H1 (cell line): ENCODE measurements at places on chromosomes 4 and X. TPM values are rescaled to one million over a fixed set of nuclear protein-coding genes. Genes with fewer than 3 reads are reported as not detected.

GRCh38 chrX:39969099-39969818 lies 128.5 kb downstream of the BCOR start:
- no peak for DNase-seq
- peaks cover 2% of the 10 kb centered on the region; the same call in 1 of the 2 replicates for H3K27me3 ChIP-seq
- no peak overlapping the region for H3K27ac ChIP-seq
- peaks cover 3% of the 10 kb centered on the region for H3K4me1 ChIP-seq
- H3K4me3 ChIP-seq, result no peak overlapping the region

GRCh38 chrX:136423724-136424123 lies 64.0 kb upstream of the BRS3 start:
- DNase-seq, result no peak
- H3K4me1 ChIP-seq, result no peaks in the 10 kb centered on the region
- H3K4me3 ChIP-seq, result no peak overlapping the region
- no peak overlapping the region for H3K27ac ChIP-seq

DNA sequence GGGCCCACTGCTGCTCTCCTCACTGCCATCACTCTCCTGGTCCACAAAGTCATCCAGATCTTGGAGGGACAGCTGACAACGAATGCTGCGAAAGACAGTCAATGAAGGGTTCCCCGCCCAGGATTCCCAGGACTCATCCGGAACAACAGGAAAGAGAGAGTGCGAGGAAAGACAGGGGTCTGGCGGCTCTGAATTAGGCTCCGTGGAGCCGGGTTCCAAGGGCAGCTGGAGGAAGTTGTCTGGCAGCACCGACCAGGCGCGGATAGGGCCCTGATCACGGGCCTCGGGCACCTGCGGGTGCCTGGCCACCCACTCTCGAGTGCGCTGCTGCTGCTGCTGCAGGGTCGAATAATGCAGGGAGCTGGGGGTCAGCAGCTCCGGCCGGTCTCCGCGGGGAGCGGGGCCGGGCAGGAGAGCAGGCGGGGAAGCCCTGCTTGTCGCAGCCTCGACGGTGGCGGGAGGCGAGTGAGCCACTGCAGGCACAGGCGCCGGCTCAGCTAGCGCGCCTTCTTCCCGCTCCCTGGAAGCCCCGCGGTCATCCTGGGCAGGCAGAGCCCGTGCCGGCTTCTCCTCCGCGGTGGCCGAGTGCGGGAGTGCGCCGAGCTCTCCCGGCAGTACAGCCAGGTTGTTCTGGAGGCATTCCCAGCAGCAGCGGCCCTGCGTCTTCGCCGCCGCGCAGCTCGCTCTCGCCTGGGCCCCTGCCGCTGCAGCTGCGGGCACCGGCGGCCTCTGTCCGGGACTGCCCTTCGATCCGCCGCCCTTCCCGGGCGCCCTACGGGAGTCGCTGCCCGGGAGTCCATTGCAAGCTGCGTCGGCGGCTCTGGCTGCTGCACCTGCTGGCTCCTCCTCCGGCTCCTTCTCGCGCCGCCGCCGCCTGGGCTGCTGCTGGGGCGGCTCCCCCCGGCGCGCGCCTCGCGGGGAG lies 1.1 kb downstream of the SOWAHB start:
- no peaks in the 10 kb centered on the region for H3K36me3 ChIP-seq
- H3K4me1 ChIP-seq, result peaks cover 1% of the 10 kb centered on the region
- DNase-seq, result no peak
- peak overlapping the region; percentile 75 for H3K4me3 ChIP-seq

- H3K4me1 ChIP-seq, result no peaks in the 10 kb centered on the region
- DNase-seq, result no peak
- no peak overlapping the region for H3K4me3 ChIP-seq
- no peaks in the 10 kb centered on the region for H3K27me3 ChIP-seq
Measured at GRCh38 chrX:26581091-26581490, 365.1 kb downstream of the MAGEB5 start.

- no peak for DNase-seq
- H3K36me3 ChIP-seq, result no peaks in the 10 kb centered on the region
- no peaks in the 10 kb centered on the region for H3K4me1 ChIP-seq
- H3K4me3 ChIP-seq, result no peak overlapping the region
- no peaks in the 10 kb centered on the region for H3K27me3 ChIP-seq
Measured at GRCh38 chr4:40492691-40493090, 137.0 kb downstream of the RBM47 start.

DNA sequence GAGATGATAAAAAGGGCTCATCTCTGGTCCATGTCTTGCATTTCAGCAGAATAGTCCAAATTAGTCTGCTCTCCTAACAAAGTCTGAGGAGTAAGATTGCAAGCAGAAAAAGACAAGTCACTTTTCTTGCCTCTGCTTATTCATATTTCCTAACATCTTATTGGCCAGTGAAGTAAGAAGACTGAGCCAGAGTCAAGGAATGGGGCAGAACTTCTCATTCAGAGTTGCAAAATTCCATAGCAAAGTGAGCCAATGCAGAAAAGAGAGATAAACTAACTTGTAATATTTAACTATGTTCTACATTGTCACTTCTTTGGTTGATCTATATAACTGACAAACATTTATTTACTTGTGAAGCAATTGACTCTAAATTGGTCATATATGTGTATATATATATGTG lies 2304.0 kb downstream of the ARAP2 start:
- no peak for DNase-seq
- no peaks in the 10 kb centered on the region for H3K36me3 ChIP-seq
- H3K4me1 ChIP-seq, result no peaks in the 10 kb centered on the region
- no peak overlapping the region for H3K4me3 ChIP-seq
- no peaks in the 10 kb centered on the region for H3K27me3 ChIP-seq
- H3K27ac ChIP-seq, result no peak overlapping the region

GRCh38 chrX:6227935-6228334 lies 732 bp downstream of the NLGN4X start:
- DNase-seq, result no peak
- peak overlapping the region; percentile 96 for H3K4me3 ChIP-seq

DNA sequence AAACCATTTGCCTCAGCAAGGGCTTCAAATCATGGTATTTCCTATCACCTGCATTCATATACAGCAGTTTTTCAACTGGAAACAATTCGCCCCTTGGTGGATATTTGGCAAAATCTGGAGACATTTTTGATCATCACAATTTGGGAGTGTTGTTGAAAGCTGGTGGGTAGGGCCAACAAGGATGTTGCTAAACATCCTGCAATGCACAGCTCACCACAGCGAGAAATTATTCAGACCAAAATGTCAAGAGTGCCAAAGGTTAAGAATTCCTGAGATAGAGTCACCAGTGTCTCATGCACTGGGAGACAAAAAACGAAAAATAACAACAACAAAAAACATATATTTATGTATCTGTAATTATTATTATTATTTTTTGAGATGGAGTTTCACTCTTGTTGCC lies 435.2 kb upstream of the CTSO start:
- H3K4me1 ChIP-seq, result no peaks in the 10 kb centered on the region
- no peaks in the 10 kb centered on the region for H3K36me3 ChIP-seq
- no peak for DNase-seq
- H3K27ac ChIP-seq, result no peak overlapping the region

GRCh38 chrX:110182865-110183264 lies 135.0 kb downstream of the AMMECR1 start:
- no peak overlapping the region for H3K27ac ChIP-seq
- no peak for DNase-seq
- no peaks in the 10 kb centered on the region for H3K27me3 ChIP-seq
- H3K36me3 ChIP-seq, result no peaks in the 10 kb centered on the region
- H3K4me1 ChIP-seq, result no peaks in the 10 kb centered on the region
- H3K4me3 ChIP-seq, result no peak overlapping the region

DNA sequence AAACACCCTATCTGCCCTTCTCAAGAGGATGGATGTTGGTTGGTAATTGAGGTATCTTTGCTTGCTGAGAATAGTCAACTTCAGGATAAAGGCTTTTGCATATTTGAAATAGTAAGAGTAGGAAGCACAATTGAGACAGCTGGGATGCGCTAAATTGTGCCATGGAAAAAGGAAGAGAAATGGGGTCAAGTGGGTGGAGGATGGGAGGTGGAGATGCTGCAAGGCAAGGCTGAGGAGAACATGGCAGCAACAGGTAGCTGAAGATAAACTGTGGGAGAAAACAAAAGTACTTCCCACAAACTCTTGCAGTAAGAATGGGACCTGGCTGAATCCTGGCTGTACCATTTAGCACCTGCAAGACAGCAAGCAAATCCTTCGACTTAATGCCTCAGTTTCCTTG lies 13.9 kb upstream of the CDS1 start:
- H3K27me3 ChIP-seq, result no peaks in the 10 kb centered on the region
- no peak for DNase-seq
- H3K27ac ChIP-seq, result no peak overlapping the region; the same call in 1 of the 2 replicates
- no peak overlapping the region for H3K4me3 ChIP-seq
- H3K4me1 ChIP-seq, result peaks cover 15% of the 10 kb centered on the region

- H3K4me1 ChIP-seq, result no peaks in the 10 kb centered on the region
- no peak for DNase-seq
- peaks cover 6% of the 10 kb centered on the region; the same call in 1 of the 2 replicates for H3K36me3 ChIP-seq
- H3K4me3 ChIP-seq, result no peak overlapping the region
Measured at GRCh38 chr4:76740866-76741662, 156.9 kb downstream of the SOWAHB start.

- no peaks in the 10 kb centered on the region for H3K27me3 ChIP-seq
- no peak for DNase-seq
- no peak overlapping the region for H3K4me3 ChIP-seq
- H3K27ac ChIP-seq, result no peak overlapping the region
- no peaks in the 10 kb centered on the region for H3K4me1 ChIP-seq
Measured at GRCh38 chrX:30561191-30561590, 16.4 kb downstream of the TASL start.

DNA sequence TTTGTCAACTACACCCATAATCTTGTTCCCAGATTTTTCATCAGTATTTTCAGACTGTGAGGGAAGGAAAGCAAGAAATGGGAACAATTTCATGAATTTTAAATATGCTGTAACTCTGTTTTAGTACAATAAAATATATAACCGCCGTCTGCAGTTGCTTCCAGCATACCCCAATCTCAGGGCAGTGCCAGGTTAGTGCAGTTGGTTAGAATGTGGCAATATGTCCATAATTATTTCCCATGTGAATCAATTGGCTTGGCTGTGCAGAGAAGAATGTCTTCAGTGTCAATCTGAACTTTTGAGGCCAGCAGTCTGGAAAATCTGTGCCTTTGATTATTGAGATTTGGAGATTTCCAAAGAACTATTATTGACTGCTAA lies 5.0 kb upstream of the MMAA start:
- no peak overlapping the region for H3K27ac ChIP-seq
- no peak for DNase-seq
- no peak overlapping the region for H3K4me3 ChIP-seq
- H3K27me3 ChIP-seq, result no peaks in the 10 kb centered on the region

DNA sequence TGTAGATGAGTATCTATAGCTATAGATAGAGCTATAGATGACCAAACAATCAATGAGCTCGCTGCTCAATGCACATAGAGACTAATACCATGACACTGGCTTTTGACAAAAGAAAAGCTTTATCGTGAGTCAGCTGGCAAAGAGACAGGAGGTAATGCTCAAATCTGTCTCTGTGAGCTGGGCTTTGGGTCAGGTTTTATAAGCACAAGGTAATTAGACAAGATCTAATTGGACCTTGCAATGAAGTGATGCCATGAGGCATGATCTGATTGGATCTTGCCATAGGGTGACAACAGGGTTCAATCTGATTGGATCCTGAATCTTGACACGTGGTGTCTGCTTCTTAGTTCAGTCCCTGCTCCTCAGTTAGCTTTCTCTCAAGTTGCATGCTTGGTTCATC lies 180.7 kb upstream of the MXRA5 start:
- H3K36me3 ChIP-seq, result no peaks in the 10 kb centered on the region
- H3K4me1 ChIP-seq, result no peaks in the 10 kb centered on the region; the same call in 1 of the 2 replicates
- H3K27ac ChIP-seq, result no peak overlapping the region
- no peaks in the 10 kb centered on the region for H3K27me3 ChIP-seq
- no peak overlapping the region for H3K4me3 ChIP-seq

DNA sequence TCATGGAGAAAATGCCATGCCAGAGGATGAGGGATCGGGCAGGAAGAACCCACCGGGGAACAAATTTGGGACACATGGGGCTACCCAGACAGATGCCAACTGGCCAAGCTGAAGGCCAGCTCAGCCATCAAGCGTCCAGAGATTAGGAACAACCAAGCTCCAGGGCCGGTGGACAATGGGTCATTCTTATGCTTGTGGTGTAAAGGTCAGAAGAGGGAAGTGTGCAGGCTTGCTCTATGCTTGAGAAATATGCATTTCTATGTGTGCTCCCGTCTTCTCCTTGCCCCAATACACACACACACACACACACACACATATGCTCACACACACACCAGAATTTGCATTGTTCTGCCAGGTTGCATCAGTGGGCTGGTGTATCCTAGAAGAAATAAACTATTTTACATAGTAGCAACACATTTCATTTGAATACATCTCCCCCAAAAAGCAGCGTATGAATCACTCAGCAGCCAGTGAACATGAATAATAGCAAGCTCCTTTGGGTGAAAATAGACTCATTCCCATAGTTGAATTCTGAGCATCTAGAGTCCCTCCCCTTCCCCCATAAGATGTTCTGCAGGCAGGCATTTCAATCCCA lies 201.9 kb upstream of the PPARGC1A start:
- no peaks in the 10 kb centered on the region for H3K36me3 ChIP-seq
- no peaks in the 10 kb centered on the region for H3K4me1 ChIP-seq
- no peak overlapping the region for H3K27ac ChIP-seq

GRCh38 chr4:24933684-24934275 lies 20.9 kb upstream of the CCDC149 start:
- no peak for DNase-seq
- no peak overlapping the region for H3K27ac ChIP-seq

DNA sequence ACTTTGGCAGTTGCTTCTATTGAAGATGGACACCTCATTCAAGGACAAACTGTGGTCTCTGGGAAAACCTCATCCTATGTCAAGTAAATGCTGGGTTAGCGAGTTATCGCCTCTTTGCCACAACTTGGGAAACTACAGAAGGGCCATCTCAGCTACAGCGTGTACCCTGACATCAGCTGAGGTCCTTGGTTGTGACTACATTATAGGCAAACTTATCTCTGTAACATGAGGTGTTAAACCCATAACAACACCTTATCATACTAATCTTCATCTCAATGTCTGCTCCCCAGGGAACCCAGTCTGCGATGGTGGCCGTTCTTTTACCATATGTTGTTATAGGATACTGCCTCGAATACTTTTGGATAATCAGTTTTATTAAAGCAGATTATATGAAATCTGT lies 1862.7 kb downstream of the STIM2 start:
- no peaks in the 10 kb centered on the region for H3K36me3 ChIP-seq
- DNase-seq, result no peak
- H3K27me3 ChIP-seq, result no peaks in the 10 kb centered on the region
- no peak overlapping the region for H3K4me3 ChIP-seq
- no peaks in the 10 kb centered on the region for H3K4me1 ChIP-seq
- no peak overlapping the region for H3K27ac ChIP-seq

The TLR8 gene
- total RNA-seq, result not detected in 2 replicates

The FGF13 gene
- total RNA-seq, result 34.7 and 36.1 TPM in 2 replicates

The GPAT3 gene
- 1.8 and 2.0 TPM in 2 replicates for total RNA-seq

The DNAAF6 gene
- total RNA-seq, result not detected in 2 replicates

The CPE gene
- 9.4 and 11.9 TPM in 2 replicates for total RNA-seq

The POU3F4 gene
- total RNA-seq, result 1.1 and 1.4 TPM in 2 replicates

The XAGE2 gene
- total RNA-seq, result not detected in 2 replicates

The PCSK1N gene
- 4.5 TPM in 2 replicates for total RNA-seq

The HERC5 gene
- 20.2 and 20.7 TPM in 2 replicates for total RNA-seq

The TMEM31 gene
- not detected in 2 replicates for total RNA-seq

The RTL3 gene
- total RNA-seq, result not detected in 2 replicates

The SHOX gene
- total RNA-seq, result 0.15 TPM in 1 of 2 replicates, not detected in the other

The SSX4B gene
- 0.32 TPM in 1 of 2 replicates, not detected in the other for total RNA-seq

The GIMD1 gene
- total RNA-seq, result not detected in 2 replicates

The TEX13C gene
- total RNA-seq, result 0.09 and 0.10 TPM in 2 replicates

The TENM3 gene
- 67.0 and 69.3 TPM in 2 replicates for total RNA-seq

The UVSSA gene
- total RNA-seq, result 19.0 and 19.4 TPM in 2 replicates

The OTOP1 gene
- not detected in 2 replicates for total RNA-seq
